Germinal center (tissue), 1 donor: ENCODE measurements at places on chromosomes 6 and 20.

DNA sequence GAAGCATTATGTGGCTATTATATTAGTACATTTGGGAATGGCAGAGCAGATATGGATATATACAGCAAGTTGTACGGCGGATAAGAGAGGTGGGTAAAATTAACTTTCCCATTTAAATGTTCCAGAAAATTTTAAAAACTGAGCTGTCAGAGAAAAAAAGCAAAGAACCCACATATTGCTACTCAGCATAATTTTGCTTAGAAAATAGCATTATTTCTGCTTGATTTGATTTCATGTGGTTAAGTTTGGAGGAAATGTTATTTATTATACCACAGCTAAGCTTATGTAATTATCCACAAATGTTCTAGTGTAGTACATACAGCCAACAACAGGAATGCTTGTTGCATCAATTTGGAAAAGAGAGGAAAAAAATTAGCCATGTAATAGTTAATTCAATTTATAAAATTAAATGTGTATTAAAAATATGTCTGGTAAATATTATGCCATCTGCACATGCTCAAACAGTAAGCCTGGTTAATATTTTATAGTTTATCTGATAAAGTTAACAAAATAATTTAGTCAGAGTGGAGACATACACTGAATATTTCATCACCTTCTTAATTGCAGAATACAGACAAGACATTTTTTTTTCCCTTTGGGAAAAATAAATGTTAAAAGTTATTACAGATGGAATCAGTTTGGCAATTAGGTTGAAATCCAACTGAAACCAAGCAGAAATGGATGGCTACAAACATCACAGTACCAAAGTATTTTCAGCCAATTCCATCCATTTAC lies 172.1 kb upstream of the ID4 start:
- DNase-seq = no peak

DNA sequence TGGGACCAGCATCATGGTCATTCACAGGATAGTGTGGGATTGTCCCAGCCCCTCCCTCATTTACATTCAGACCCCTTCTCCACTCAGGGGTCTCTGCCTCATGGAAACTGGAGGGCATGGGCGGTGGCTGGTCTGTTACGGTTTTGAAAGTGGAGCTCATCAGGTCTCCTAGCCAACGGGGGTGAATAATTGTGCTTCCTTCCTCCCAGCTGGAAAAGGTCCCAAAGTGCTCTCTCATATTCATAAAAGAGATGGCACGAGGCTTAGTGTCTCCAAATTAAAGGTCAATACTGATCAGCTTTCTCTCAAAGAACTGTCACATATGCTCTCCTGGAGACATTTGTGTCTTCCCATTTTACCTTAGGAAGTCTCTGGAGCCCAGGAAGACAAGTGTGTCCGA lies 19.9 kb downstream of the JARID2 start:
- DNase-seq = no peak

DNA sequence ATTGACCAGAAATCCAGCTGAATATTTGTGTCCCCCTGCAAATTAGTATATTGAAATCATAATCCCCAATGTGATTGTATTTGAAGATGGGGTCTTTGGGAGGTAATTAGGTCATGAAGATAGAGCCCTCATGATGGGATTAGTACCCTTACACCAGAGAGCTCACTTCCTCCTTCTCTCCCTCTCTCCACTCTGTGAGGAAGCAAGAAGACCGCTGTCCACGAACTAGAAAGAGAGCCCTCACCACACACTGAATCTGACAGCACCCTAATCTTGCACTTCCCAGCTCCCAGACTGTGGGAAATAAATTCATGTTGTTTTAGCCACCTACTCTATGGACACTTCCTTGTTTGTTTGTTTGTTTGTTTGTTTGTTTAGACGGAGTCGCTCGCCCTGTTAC lies 11.9 kb upstream of the PLAGL1 start:
- no peak for DNase-seq

- no peak for DNase-seq
Observed at GRCh38 chr6:89862698-89863097, 31.6 kb upstream of the GJA10 start.

GRCh38 chr6:38974389-38975151 lies 74.0 kb upstream of the GLP1R start:
- DNase-seq = no peak

- no peak for DNase-seq
Observed at GRCh38 chr6:157267654-157268053, 55.7 kb downstream of the TMEM242 start.

DNA sequence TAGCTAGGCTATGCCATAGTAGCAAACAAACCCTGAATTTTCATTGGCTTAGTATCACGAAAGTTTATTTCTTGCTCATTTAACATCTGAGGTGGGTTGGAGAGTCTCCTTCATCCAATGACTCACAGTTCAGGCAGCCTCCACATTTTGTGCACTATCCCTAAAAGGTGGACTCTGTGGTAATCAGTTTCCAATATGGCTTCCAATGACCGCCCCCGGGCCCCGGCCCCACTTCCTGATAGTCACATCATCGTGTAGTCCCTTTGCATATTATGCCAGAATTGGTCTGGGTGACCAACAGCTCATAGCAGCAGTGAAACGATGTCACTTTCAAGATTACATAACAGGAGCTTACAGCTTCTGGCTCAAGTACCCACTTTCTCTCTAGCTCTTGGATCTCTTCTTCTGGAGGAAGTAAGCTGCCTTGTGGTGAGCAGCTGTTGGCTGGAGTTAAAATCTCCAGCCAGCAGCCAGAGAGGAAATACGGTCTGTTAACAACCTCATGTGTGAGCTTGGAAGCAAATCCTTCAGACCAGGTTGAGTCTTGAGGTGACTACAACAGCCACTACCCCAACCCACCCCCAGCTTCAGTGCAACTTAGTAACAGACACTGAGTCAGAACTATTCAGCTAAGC lies 7.8 kb downstream of the HCRTR2 start:
- no peak for DNase-seq

GRCh38 chr20:37804584-37805566 lies 98.1 kb upstream of the VSTM2L start:
- peak; percentile 60 for DNase-seq
